Stimulated activated CD4-positive, alpha-beta T cell treated with anti-CD3 and anti-CD28 coated beads, TNF-alpha, amount 100 ng/mL, for 1 hour (primary cell): ENCODE measurements at places on chromosomes 11 and 22.

DNA sequence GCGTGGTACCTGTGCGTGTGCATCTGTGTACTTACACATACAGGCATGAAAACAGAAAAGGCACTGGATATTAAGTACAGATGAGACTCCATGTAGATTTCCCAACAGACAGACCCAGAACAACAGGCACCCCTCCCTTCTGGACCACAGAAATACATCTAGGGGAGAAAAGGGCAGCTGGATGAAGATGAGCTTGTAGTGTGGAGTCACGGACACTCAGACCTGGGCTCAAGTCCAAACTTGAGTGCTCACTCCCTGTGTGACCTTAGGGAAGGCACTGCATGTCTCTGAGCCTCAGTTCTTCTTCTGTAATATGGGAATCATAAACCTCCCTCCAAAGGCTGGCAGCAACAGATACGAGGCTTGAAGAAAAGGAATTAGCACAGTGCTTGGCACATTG, 108.9 kb downstream of the GALNT18 start:
- DNase-seq = no peak

DNA sequence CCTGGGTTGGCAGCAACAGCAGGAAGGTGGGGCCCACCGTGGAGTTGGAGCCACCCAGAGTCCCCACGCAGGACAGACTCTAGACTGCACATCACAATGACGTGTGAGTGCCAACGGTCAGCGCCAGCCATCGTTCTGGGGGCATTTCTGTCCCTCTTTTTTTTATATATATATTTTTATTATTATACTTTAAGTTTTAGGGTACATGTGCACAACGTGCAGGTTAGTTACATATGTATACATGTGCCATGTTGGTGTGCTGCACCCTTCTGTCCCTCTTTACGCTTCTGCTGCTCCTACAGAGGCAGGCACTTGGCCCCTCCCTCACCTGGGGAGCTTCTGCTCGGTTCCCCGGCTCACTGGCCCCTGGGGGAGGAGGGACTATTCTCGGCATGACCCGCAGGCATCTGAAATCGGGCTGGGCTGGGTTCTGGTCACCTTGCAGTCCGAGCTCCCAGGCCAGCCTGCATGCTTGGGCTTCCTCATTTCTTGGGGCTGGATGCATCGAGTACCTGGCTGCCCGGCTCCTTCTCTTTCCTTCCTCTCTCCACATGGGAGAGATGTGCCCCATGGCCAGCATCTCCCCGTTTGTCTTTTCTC, 787.4 kb downstream of the TBC1D22A start:
- no peak for DNase-seq

- DNase-seq = no peak
Observed at GRCh38 chr11:28838741-28839140, 730.6 kb downstream of the METTL15 start.

DNA sequence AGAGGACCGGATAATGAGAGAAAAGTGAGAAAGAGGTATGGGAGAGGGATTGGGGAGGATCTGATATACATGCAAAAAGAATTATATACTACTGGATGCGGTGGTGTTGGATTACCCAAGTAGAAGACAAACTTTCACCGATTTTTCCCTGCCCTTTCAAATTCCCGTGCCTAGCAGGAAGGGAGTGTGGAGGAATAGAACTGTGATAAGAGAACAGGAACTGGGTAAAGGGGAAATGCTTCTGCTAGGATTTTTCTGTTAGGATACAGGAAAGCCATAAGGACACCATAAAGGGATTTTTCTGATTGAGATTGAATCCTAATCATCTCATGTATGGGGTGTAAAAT, 480 bp upstream of the MTMR2 start:
- DNase-seq = no peak

- DNase-seq = no peak
Observed at GRCh38 chr11:14261066-14261465, 97.9 kb downstream of the RRAS2 start.

GRCh38 chr11:109704432-109704831, 282.4 kb downstream of the C11orf87 start:
- no peak for DNase-seq

GRCh38 chr11:8356721-8357504, 93.2 kb upstream of the LMO1 start:
- no peak for DNase-seq

- DNase-seq = peak; percentile 49
Observed at GRCh38 chr22:44181033-44181911, 547 bp downstream of the PARVG start.

DNA sequence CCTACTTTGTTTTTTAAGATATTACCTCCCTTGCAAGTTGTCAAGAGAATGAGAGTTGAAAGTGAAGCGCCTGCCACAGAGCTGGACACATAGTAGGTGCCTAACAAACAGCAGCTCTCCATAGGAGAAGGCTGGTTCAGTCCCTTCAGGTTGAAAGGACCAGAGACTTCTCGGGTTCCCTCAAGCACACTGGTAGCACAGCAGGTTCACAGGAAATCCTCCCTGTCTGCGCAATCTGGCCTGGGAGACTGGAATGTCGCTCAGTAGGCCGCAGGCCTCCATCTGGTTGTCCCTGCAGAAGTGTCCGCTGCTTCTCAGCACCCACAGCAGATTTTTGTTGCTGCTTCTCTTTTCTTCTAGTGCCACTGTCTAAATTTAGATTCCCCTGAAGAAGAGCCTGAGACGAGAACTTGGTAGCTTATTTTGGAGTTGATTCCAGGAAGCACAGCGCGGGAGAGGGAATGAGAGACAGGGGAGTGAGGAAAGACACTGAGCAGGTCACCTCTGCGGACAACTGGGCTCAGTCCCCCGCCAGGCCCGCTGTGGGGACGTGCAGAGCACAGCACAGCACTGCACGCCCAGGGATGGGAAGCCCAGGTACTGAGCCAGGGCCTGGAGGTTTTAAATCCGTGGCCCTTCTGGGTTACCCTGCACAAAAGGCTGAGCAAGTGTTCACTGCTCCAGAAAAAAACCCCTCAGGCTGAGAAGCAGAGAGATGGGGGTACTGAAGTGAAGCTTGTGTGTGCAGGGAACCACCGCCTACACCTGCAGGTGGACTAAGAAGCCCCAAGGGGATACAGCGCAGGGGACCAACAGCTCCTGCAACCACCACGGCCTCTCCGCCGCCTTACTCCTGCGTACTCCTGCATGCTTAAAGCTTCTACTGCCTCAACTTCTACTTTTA, 31.6 kb downstream of the RBX1 start:
- DNase-seq = no peak

GRCh38 chr11:28631148-28631547, 523.0 kb downstream of the METTL15 start:
- no peak for DNase-seq

DNA sequence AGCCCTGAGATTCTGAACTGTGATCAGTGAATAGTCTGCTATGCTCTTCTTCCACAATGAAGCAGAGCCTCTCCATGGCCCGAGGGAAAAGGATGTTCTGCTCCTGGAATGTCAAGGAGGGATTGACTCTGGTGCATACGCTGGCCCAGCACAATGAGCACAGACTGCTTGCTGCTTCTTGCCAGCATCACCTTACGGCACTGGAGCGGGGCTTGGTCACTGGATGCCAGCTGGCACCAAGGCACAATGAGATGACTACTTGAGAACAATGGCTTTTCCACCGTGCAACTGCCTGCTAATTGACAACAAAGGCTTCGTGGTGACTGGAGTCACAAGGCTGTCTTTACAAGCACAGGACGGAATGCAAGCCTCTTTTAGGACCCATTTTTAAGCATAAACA, 139.2 kb downstream of the DSCAML1 start:
- no peak for DNase-seq

DNA sequence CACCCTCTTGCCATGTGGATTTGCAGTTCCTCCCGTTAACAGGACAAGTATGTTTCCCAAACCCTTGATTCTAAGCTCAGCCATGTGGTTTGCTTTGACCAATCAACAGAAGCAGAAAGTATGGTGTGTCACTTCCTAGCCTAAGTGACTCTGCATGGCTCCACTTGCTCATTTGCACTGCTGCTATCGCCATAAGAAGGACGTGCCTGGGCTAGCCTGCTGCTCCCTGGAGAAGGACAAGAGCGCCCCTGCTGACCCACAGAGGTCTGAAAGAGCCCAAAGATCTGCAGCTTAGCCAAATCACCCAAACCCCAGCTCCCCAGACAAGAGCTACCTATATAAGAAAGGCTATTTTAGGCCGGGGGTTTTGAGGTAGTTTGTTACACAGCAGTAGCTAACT, 18.0 kb downstream of the TBRG1 start:
- DNase-seq = no peak

DNA sequence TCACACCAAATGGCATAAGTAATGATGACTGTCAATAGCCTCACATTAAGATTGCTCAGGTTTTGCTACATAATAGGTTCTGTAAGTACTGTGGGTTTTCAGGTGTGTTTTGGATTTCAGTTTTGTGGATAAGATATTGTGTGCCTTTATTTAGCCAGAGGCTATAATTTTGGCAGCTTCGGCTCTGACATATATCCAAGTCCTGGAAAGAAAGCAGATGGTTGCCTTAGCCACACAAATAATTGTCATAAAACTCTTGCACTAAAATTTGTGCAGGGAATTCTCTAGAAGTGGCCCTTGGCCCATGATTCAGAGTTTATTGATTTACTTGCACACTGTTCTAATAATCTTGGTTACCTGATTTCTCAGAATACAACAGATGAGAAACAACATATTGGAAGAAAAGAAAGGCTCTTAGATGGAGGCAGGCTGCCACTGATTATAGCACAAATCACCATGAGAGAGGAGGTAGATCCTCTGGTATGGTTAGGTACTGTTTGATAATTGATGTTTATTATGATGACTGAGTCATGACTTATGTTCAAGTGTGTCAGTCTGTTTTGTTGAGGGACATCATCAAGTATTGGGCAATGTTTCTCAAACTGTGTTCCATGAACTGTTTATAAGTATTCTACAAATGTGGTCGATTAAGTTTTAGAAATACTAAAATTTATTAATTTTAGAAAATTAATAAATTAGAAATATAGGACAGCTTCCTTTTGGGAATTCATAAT, 9.6 kb downstream of the REXO2 start:
- DNase-seq = no peak

DNA sequence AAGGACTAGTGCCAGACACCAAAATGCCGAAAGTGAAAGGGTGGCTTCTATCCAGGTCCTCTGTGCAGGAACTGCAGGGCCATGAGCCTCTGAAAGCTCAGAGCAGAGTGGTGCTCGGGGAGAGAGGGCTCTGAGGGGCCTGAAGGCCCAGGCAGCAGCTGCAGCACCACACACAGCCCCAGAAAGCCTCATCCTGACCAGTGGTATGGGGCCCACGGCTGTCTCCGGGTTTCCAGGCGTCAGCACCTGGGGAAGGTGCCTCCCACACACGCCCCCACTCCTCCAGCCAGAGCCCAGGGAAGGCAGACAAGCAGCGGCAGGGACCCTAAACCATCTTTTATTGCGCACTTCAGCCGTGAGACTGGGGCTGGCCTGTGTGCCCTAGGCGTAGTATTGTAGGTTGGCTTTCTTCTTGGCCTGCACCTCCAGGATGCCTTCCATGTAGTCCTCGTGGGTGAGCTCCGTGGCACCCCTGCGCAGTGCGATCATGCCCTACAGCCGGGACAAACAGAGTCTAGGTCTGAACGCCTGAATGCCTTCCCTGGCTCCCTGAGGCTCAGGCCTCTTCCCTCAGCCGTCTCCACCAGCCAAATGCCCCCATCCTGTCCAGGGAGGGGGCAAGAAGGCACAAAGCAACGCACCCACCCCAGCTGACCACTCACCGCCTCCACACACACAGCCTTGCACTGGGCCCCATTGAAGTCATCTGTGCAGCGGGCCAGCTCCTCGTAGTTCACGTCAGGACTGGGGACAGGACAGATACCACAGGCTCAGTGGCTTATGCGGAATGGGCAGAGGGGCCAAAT, 7.6 kb downstream of the PSMC3 start:
- no peak for DNase-seq

GRCh38 chr11:104361975-104362374, 198.0 kb upstream of the PDGFD start:
- DNase-seq = no peak
